ENCODE measurements at places on chromosomes 2 and 18. TPM values are rescaled to one million over a fixed set of nuclear protein-coding genes. Genes with fewer than 3 reads are reported as not detected.
A peak's percentile ranks its signal among the peaks of the same experiment; 100 is the strongest.

- no peak for DNase-seq
These were observed 12.0 kb upstream of the ACSL3 start for GRCh38 chr2:222848862-222849261.

GRCh38 chr2:86485103-86485502 is 43.9 kb downstream of the KDM3A start:
- no peak for DNase-seq

Gene ASXL3
- total RNA-seq = not detected

DNA sequence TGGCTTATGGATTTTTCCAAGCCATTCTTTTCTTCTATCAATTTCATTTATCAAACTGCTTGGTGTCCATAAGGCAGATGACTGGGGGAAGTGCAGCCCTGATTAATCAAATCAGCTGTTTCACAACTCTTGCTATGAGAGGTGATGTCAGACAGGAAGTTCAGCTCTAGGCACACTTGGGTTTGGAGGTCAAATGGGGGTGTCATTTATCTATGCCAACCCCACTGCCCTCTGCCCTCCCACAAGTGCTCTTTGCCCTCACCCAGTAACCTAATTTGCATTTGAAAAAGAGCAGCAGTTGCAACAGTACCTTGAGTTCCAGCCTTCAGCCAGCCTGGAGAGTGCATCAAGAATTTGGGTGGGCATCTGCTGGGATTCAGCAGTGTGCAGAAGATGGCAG is 431.3 kb upstream of the SPRED2 start:
- DNase-seq = no peak

DNA sequence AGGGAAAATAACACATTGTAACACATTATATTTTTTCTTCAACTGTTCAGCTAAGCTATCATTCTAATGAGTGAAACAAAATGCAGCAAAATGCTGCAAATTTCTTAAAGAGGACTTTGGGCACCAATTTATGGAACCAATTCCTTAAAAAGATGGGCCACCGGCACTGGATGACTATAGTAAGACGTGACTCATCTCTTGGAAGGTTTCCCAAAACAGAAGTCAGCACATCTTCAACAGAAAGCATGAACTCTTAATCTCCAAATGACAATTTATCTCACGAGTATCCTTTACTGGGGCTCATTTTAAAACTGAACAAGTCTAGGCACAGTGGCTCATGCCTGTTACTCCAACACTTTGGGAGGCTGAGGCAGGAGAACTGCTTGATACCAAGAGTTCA is 213.4 kb downstream of the CDH20 start:
- DNase-seq = peak; percentile 59

Gene RNF152
- 0.95 TPM for total RNA-seq

DNA sequence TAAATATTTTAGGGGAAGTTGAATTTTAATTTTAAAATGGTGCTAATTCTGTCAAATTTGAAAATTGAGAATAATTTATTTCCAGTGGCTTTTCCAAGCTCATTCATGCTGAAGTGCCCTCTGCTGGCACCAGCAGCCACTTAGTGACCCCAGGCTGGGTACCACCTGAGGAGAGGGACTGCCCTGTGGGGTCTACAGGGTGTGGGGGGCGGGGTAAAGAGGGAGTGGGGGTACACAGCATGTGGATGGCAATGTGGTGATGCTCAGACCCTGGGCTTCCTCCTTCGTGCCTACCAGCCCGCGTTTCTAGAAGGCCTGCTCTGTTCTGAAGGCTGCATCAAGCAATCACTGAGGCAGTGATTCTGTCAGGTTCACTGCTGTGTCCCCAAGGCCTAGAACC is 45.1 kb upstream of the SCLY start:
- DNase-seq = no peak

DNA sequence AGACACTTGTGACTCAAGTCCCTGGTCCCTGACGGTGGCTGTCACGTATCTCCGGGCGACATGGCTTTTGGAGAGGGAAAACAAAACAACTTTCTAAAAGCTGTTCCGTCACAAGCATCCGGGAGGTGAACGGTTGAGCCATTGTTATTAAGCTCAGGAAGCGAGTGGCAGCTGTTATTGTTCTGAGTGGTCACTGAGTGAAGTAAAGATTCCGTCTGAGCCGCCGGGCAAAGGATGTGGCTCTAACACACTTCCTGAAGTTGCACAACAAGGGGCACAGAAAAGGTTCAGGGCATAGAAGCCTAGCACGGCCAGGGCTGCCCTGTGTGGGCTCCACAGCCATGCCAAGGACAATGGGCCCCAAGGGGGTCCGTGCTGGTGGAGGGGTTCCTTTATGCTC is 24.3 kb downstream of the INPP5D start:
- DNase-seq = no peak

DNA sequence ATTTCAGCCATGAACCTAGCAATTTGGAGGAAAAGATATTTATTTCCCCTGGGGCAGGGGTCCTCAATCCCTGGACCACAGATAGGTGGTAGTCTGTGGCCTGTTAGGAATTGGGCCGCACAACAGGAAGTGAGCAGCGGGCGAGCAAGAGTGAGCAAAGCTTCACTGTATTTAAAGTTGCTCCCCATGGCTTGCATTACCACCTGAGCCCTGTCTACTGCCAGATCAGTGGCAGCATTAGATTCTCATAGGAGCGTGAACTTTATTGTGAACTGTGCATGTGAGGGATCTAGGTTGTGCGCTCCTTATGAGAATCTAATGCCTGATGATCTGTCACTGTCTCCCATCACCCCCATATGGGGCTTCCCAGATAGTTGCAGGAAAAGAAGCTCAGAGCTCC is 127.6 kb downstream of the ICOS start:
- DNase-seq = no peak

GRCh38 chr2:67108231-67108630 is 288.9 kb upstream of the ETAA1 start:
- DNase-seq = no peak
